ENCODE measurements at places on chromosomes 6 and 20.

DNA sequence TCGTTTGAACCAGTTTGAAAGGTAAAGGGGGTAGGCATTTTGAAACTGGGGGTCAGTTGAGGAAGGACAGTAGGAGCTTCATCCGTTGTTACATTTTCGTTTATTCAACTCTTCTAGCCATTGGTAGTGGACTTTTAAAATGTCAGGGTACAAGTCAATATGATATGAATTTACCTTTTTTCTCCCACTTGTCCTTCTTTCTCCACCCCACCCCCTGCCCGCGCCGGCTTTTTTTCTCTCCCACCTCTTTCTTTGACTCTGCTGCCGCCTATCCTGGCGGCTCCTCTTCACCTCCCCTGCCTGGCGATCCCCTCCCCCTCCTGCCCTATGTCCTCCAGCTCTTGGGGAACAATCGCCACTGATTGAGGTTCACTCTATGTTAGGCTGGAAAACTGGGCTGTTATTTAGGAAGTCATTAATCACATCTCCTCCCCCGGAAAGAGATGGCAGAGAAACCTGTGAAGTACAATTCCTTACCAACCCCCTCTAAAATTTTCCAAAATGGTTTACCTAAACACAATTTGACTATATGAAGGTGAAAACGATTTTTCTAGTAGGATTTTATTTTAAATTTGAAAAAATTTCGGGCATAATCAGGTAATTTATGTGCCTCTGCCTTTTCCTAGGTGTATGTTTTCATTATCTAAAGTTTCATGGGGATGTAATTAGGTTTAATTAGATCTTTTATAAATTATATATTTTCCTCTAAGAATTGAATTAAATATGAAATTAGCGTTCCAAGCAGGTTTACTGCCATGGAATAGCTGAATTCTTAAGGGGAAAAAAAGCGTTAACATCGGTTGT lies 778 bp upstream of the LIN28B start:
- no peak for DNase-seq

DNA sequence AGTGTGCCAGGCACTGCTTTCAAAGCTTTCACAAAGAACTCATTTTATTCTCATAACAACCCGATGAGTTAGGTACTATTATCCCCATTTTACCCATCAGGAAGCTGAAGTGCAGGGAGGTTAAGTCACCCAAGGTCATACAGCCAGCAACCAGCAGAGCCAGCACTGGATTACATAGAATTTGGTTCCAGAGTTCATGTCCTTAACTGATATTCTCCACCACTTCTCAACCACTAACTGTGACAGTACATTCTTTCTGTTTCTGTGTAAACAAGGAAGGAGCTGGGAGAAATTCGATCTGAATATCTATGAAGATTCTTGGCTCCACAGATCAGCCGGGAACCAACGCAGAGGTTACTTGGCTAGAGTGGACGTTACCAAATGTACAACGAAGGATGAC lies 98.0 kb downstream of the KIF16B start:
- no peak for DNase-seq

DNA sequence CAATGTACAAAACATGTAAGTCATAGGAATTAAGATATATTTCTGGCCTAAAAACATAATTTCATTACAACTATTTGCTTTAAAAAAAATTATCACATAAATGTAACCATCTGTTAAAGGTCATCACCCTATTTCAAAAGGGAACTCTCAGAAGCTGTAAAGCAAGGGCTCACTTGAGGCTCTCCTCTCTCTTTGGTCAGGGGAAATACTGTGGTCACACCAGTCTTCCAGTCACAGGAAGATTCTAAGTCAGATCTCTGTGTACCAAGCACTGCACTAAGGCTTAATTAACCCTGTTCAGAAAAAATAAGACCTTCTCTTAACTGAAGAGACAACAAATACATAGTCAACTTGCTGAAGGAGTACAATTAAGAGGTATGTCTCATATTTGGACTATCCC lies 75.6 kb downstream of the MMS22L start:
- DNase-seq: no peak

GRCh38 chr6:21840428-21840827 lies 246.9 kb downstream of the SOX4 start:
- DNase-seq: no peak

- DNase-seq: no peak
Measured at GRCh38 chr6:25963426-25964123, 973 bp downstream of the TRIM38 start.

All from activated CD4-positive, alpha-beta T cell treated with anti-CD3 and anti-CD28 coated beads, Interleukin-2, amount 10 ng/mL, durations not matched to agents 7 days and 5 days (primary cell).